Endodermal cell (in vitro differentiated cells): ENCODE measurements at places on chromosomes 2 and 18. TPM values are rescaled to one million over a fixed set of nuclear protein-coding genes. Genes with fewer than 3 reads are reported as not detected.

Gene AQP12B
- total RNA-seq: 0.23 TPM in 1 of 3 replicates, not detected in the others

Gene MALL
- 5.0 and 5.2 TPM in 2 replicates for total RNA-seq

Gene SERPINB5
- total RNA-seq: 0.57 TPM in 1 of 3 replicates, not detected in the others

Gene OR6B2
- total RNA-seq: not detected in 2 replicates

Gene SCG2
- total RNA-seq: not detected in 2 replicates
